Thyroid gland (tissue), 4 donors: ENCODE measurements at places on chromosomes 6 and 20. TPM values are rescaled to one million over a fixed set of nuclear protein-coding genes. Genes with fewer than 3 reads are reported as not detected.
A peak's percentile ranks its signal among the peaks of the same experiment; 100 is the strongest.

The RAMACL gene
- total RNA-seq, result 3.7 TPM

DNA sequence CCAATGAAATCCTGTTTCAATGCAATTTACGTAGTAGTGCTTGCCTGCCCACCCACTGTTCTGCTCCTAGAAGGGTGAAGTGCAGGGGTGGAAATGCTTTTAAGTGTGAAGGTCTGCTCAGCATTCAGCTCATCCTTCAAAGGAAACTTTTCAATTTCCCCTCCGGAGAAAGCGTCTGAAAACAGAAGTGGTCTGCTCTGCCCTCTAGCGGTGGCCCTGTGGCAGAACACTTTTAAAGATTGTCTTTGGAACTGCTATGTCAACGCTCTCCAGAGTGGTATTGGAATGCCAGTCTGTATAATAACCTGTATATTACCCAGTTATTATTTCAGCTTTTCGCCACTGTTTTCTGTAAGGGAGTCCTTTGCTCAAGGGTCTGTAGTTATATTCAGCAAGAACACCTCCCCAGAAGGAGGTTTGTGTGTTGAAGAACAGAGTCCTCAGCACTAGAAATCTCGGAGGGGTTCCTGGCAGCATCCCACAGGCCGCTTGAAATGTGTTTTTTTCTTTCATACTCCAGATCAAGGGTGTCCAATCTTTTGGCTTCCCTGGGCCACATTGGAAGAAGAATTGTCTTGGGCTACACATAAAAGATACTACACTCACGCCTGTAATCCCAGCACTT is 63.1 kb upstream of the KLHL31 start:
- peak; percentile 53 for DNase-seq

DNA sequence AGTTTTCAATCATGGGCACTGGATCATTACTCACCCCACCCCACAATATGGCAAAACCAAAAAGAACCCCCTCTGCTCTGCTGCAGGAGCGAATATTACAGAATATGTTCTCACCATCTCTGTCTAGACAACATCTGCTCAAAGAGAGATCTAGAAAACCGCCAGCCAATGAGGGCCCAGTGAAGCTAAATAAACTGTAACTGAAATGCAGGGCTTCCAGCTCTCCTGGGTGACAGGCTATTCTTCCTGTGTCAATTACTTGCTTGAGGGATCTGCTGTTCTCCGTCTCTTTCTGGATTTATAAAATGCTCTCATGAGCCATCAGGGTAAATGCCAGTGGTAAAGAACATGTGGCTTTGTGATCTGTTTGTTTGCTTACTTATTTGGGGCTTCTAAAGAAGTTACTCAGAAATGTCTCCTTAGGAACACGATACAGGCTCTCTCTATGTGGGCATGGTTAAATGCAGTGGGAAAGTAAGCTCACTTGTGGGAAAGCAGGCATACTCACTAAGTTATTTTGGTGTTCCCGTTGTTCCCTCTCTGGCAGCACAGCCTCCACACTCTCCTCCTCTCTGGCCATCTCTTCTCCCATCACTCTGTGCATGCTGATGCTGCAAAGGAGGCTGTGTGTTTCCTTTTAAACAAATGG is 44.8 kb downstream of the TTI1 start:
- DNase-seq, result no peak

DNA sequence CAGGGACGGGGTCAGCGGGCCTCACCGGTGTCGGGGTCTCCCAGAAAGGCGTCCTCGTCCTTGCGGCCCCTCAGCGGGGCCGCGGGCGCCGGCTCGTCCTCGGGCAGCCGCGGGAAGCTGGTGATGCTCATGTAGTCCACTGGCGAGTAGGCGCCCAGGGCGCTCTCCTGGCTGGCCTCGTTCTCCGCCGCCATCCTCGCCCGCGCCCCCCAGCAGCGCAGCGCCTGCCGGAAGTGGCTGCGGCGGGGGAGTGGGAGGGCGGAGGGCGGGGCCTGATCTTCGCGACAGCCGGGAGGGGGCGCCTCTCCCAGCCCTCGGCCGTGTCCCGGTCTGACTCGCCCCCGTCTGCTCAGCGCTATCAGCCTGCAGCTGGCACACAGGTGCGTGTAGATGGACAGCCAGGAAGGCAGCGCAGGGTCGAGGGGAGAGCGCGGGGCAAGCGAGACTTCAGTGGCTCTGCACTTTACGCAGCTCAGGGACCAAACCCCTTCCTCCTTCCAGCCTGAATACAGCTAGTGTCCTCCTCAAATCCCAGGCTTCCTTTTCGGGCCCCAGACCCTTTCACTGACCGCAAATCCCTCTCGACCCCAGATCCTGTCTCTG is at the start of gene GGT7:
Gene GGT7 (minus strand): TSS at position 235 of the 603 bp plus-strand sequence. CDS start 41 bp downstream, at position 194.
- DNase-seq, result peak; percentile 85

- DNase-seq, result no peak
Observed at GRCh38 chr6:168061269-168062210, 17.5 kb downstream of the FRMD1 start.

GRCh38 chr6:165843121-165843520 is 180.1 kb upstream of the PDE10A start:
- DNase-seq, result no peak

GRCh38 chr6:156904176-156904967 is 127.2 kb downstream of the ARID1B start:
- no peak for DNase-seq
